ENCODE measurements at places on chromosomes 16 and 17.

- no peak for DNase-seq
These were observed 2.8 kb downstream of the CDIPT start for GRCh38 chr16:29860218-29860617.

GRCh38 chr17:36899250-36900159 is 37.8 kb upstream of the LHX1 start:
- DNase-seq, result no peak

DNA sequence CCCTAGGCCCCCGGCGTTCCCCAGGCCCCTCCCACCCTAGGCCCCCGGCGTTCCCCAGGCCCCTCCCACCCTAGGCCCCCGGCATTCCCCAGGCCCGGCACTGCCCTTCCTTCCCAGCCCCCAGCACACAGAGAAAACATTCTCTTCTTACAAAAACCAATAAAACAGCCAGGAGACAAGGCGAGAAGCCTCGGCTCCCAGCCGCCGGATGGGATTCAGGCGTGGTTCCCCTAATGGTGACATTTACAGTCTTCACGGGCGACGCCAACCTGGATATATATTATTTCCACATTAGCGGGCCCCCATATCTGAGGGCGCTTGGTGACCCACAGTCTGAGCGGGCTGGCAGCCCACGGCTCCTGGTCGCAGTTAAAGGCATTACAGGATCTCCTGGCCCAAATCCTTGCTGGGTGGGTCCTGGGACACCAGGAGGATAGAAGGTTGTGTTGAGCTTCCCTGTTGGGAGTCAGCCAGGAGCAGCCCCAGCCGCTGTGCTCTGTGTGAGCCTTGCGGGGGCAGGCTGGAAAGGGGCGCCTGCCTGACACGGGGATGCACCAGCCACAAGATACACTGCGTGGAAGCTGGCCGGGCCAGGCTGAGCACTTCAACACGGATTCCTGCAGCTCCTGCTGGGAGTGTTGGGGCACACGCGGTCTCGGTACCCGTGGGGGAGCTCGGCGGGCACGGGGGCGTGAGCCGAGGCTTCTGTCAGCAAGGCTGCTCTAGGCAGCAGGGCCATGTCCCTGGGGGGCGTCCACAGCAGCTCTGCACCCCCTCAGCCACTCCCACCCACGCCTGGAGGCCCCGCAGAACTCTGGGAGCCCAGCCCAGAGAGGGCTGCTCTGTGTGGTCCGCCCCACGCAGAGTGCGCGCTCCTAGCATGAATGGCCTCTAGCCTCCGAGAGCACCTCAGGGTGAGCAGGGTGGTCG is 83.7 kb downstream of the LMF1 start:
- DNase-seq, result no peak

DNA sequence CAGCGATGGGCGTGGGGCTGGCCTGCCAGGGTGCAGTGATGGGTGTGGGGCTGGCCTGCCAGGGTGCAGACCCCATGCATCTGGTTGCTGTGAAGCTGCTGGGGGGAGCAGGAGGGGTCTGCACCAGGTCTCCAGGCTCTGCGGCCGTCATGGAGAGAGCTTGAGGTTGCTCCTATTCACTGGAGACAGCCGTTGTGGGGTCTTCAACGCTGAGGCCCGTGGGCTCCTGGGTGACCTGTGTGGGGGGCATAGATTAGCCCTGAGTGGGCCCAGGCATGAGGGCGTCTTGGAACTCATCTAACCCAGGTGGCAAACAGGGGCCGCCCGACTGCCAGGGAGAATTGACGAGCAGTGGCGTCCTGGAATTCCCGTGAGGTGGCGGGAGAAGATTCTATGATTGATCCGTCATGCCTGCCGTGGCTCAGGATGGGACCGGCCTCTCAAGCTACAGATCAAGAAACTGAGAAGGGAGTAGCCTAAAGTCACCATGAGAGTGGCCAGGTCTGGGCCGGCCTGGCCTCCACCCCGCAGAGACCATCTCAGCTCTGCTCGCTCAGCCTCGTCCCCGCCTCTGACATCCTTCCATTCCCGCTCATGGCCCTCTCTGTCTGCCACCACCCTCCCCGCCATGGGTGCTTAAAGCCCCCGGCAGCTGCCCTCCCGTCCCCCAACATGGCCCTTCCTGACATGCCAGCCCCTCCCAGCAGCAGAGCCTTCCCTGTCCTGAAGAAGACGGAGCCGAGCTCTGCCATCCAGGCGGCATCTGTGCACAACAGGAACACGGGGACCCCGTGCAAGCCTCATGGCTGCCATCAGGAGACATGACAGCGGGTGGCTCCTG is 50.7 kb upstream of the ACSF3 start:
- DNase-seq, result no peak

DNA sequence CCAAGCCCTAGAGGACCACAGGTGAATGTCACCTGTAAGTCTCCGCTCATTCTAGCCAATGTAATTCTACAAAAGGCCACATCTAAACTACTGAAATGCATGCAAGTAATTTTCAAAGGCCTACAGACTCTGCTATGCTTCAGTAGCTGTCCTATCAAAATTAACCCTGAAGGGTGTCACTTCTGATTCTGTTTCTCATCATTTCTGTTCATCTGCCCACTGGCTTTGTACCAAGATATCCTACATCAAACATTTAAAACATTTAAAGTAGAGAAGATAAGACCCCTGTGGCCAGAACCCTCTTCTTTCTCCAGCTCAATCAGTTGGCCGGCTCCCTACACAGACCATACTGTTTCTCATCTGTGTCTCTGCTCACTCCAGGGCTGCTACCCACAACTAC is 21.5 kb downstream of the PHF12 start:
- no peak for DNase-seq

DNA sequence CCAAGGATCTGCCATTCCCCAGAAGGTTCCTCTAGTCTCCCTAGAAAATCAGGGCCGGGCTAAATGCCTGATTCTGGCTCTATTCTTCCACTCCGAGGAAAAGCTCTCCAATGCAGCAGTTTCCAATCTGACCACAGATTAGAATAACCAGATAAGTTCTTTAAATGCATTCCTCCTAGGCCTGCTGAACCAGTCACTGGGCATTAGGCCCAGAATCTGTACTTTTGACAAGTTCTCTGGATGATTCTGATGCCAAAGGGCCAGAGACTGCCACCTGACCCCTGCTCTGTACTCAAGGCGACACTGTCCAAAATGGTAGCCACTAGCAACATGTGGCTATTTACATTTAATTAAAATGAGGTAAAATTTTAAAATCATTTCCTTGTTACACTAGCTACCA is 22.3 kb downstream of the MAP3K14 start:
- DNase-seq, result no peak

DNA sequence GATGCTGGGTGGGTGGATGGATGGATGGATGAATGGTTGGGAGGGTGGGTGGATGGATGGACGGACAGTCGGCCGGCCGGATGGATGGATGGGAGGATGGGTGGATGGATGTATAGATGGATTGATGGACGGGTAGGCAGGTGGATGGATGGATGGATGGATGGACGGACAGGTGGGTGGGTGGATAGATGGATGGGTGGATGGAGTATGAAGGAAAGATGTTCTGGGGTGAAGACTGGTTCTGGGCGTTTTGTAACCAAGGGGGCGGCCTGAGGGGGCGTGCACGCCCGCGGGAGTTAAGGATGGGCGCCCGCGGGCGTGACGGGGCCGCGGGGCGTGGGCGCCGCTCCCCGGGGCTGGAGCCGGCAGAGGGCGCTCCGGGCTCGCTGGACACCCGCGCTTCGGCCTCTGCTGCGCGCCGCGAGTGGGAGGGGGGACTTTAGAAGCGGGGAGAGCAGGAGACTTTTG is at the start of gene NECAB2:
Gene NECAB2 (plus strand): TSS at position 407 of the 468 bp plus-strand sequence. CDS start 405 bp downstream, outside the sequence.
- no peak for DNase-seq

- no peak for DNase-seq
These were observed at the start of gene RNF157 for GRCh38 chr17:76240461-76241203. RNF157 (minus strand) TSS chr17:76240493; CDS start chr17:76240240, 253 bp downstream.

- DNase-seq, result no peak
These were observed 21.0 kb downstream of the PMM2 start for GRCh38 chr16:8818504-8819270.

- DNase-seq, result no peak
These were observed 7.6 kb downstream of the NOB1 start for GRCh38 chr16:69747115-69747514.

DNA sequence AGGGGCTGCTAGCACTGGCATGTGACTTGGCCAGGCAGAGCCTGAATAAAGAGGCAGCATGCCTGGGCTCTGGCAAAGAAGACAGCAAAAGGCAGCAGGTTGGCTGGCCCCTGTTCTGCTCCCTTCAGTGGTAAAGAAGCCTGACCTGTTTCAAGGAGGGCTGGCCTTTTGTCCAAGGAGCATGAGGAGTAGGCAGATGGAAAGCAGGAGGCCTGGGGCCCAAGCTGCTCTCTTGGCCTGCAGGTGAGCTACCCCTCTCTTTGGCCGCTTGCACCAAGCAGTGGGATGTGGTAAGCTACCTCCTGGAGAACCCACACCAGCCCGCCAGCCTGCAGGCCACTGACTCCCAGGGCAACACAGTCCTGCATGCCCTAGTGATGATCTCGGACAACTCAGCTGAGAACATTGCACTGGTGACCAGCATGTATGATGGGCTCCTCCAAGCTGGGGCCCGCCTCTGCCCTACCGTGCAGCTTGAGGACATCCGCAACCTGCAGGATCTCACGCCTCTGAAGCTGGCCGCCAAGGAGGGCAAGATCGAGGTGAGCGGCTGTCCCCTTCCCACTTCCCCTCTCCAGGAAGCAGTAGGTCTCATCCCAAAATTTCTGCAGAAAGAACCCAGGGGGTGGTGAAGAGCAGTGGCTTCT is 8.0 kb downstream of the TRPV2 start:
- no peak for DNase-seq

GRCh38 chr17:2978116-2978515 is 85.3 kb downstream of the OR1D5 start:
- no peak for DNase-seq

Measured in vagina (tissue), 2 donors.